ENCODE measurements at places on chromosomes 7 and 10.

- DNase-seq: no peak
These were observed 6.5 kb upstream of the NANOS1 start for GRCh38 chr10:119022846-119023552.

DNA sequence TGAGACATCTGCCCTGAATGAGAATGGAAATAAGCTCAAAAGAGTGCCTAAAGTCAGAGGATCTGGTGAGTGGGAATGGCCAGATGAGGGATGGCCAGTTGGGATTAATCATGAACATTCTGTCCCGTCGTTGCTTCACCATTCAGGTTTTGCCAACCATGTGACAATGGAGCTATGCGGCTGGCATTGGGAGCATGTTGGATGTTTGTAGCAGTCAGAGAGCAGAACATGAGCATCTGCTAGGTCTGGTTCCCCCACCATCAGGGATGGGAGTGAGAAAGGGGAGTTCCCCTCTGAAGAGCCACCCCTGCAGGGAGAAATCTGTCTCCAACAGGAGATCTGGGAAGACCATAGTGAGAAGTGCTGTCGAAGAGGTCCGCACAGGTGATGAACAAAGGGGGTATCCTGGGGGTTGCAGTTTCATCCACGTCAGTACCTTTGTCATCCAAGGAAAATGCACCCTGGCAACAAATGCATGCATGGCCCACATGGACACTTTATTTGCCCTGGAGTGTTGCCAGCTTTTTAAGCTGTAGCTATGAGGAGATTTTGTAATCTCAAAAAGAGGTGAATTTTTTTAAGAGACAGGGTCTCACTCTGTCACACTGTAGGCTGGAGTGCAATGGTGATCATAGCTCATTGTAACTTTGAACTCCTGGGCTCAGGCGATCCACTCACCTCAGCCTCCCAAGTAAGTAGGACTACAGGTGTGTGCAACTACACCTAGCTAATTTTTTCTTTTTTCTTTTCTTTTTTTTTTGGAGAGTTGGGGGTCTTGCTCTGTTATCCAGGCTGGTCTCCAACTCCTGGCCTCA, 190.2 kb downstream of the CAMK1D start:
- no peak for DNase-seq

DNA sequence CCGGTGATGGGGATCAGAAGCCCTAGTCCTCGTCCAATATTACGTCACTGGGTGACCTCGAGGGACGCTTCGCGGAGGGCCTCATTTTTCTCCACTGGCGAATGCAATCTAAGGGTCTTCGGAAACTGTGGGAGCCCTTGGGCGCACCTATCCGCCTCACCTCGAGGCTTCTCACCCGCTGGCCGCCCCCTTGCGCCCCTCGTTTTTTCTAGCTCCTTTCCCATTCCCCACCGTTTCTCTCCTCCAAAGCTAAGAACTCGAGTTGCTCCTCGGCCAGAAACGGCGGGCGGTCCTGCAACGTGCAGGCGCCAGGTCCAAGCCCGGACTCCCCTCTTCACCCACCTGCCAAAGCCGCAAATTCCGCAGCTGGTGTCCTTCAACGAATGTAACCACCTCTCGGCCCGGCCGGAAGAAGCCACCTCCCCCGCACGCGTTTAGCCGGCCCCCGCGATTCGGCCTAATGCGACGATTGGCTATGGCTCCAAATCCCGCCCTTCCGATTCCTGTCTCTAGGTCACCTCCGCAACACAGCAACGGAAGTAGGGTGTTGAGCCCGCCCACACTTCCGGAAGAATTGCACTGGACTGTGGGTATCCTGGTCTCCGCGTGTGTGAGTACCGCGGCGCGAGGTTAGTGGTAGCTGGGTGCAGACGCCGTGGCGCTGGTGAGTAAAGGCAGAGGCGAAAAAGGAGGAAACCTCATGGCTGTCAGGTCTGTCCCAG, at the start of the genes ATP5MK and PDCD11:
Gene ATP5MK, minus strand, starts transcription at position 409 of the 722 bp plus-strand sequence. CDS start 4,018 bp downstream, outside the sequence.
Gene PDCD11, plus strand, starts transcription at position 560 of the 722 bp plus-strand sequence. CDS start 1,801 bp downstream, outside the sequence.
- DNase-seq: peak; percentile 97

DNA sequence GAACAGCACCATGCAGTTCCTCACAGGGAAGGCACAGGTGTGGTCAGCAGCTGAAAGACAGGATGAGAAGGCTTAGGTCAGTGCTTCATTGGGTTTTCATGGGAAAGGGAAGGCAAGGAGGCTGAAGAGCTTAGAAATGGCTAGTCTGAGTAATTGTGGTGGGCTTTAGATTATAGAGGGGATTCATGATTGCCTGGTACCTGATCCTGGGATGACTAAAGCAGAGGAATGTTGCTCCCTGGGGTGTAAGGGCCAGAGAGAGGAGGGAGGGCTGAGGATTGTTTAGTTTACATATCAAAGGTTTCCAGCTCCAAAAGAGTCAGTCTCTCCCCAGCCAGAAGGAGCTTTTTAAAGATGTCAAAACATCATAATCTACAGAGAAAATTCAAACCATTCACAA, 396.3 kb upstream of the POM121L12 start:
- no peak for DNase-seq

DNA sequence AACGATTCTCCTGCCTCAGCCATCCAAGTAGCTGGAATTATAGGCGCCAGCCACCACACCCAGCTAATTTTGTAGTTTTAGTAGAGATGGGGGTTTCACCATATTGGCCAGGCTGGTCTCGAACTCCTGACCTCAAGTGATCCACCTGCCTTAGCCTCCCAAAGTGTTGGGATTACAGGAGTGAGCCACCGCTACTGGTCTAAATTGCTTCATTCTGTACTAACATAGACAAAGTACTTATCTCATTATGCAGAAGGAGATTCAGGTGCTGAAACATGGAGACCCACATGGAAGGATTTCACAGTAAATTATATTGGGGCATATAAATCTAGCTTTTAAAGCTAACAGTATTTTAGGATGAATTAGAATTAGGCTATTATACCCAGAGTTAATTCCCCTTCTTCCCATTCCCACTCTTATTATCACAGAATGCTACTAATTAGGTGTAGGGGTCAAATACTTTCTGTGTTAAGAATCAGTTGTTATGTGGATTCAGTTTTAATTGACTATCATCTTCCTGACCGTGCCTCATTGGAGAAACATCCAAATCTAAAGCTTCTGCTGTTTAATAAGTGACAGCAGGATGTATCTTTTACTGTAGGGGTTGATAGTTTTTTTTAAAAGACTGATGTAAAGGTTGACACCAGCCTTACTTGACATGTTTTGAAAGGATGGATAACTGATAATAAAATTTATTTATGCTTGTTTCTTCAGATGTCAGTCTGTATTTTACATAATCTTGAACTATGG, 27.2 kb downstream of the ADK start:
- no peak for DNase-seq

DNA sequence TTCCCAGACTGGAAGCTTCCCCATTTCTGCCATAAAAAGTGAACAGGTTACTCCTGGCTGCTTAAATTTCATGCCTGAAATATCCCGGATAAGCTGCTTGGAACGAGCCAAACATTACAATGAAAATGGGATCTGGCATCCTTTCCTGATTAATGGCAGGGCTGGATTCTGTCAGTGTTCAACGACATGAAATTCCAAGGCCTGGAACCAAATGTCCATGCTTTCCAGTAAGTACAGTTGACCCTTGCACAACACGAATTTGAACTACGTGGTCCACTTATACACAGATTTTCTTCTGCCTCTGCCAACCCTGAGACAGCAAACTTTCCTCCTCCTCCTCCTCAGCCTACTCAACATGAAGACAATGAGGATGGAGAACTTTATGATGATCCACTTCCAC, 65.4 kb downstream of the SGMS1 start:
- no peak for DNase-seq

DNA sequence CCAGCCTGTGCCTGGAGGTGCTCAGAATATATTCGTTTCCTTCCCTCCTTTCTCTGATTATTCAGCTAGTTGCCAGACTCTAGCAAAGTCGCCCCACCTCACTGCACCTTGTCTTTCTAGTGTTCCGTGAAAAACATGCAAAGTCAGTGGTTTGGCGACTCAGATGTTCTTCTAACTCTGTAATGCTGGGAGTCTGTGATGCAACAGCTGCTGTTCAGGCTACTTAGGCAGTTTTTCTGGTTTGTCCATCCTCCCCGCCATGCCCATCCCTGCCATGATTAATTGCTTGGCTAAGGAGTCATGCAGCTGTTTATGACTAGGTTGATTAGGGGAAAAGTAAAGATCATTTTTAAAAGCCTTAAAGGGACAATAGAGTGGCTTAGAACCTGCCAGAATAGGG, 99.4 kb downstream of the MTPN start:
- DNase-seq: no peak

DNA sequence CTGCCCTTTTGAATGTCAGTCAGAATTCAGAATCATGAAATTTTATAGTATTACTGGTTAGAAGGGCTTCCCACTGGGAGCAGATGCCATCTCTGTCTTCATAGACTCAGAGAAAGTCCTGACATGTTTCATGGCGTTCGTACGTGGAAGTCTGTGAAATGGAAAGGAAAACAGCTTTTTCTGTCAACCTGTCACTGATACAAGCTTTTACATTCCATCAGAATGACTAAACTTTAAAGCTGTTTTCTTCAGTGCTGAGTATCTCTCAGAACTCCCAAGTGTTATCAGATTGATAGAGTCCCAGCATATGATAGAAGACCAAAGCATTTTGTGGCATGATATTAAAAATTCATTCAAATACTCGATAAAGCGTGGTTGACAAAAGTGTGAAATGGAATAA, 726.7 kb upstream of the GALNT17 start:
- DNase-seq: no peak

DNA sequence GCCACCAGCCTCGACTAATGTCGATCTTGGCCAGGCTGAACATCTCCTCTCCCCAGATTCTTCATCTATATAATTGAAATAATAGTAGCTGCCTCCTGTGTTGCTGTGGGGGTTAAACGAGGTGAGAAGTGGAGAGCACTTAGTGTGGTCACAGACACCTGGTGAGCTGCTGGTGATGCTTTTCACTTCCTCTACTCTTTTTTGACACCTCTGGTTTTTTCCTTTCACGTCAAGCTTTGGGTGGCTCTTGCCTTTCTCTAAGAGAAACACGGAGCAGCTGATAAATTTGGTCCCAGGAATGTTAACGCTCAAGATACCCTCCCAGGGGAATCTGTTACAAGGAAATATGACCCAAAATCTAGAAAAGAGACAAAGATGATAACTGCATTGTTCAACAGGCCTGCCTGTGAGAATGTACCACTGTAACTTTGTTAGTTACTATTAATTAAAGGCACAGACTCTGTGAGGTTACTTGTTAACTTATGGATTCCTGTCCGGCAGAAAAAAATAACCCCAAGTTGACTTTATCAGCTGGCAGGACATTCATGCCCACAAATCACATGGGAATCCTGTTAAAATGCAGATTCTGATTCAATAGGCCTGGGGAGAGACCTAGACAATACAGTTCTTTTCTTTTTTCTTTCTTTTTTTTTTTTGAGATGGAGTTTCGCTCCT, 9.5 kb upstream of the NPFFR1 start:
- DNase-seq: no peak

GRCh38 chr10:87716348-87716670, 56.6 kb downstream of the PAPSS2 start:
- no peak for DNase-seq

DNA sequence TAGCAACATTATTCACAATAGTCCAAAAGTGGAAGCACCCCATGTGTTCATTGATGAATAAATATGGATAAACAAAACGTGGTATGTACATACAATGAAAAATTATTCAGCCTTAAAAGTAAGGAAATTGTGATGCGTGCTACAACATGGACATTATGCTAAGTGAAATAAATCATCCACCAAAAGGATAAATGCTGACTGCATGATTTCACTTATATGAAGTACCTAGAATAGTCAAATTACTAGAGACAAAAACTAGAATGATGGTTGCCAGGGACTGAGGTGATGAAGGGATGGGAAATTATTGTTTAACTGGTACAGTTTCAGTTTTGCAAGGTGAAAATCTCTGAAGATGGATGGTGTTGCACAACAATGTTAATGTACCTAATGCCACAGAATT, 56.6 kb downstream of the THSD7A start:
- no peak for DNase-seq

DNA sequence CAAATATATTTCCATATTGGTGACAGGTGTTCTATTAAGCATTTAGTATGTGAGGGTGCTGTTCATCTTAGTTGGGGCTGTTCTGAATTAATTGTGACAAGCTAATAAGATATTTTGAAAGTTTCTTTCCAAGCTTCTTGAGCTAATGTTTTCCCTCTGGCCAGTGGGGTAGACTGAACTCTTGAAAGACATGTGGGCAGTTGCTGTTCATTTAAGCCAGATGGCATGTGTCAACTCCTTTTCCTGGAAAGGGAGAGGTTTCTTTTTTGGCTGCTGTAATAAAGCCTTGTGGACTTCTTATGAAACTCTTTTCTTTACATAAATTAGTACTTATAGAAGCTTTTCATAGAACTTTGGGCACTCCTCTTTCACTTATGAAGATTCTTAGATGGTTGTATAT, 21.7 kb downstream of the RAB18 start:
- DNase-seq: no peak

DNA sequence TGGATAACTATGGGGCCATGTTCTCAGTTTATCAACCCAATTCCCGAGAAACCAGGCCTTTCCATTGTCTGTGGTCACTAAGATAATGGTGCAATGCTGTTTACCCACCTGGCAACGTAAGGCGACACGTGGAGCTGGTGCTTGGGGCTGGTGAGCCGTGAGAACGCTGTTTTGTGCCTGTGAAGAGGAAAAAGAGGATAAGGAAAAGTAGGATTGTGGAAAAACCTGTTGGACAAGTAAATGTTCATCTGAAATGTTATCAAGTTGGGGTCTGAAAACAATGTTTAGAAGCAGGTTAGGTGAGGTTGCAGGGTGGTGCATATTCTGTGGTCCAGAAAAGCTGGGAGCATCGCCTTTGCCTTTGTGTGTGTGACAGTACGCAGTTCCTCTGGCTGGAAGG, 88.5 kb downstream of the PPP1R17 start:
- no peak for DNase-seq

DNA sequence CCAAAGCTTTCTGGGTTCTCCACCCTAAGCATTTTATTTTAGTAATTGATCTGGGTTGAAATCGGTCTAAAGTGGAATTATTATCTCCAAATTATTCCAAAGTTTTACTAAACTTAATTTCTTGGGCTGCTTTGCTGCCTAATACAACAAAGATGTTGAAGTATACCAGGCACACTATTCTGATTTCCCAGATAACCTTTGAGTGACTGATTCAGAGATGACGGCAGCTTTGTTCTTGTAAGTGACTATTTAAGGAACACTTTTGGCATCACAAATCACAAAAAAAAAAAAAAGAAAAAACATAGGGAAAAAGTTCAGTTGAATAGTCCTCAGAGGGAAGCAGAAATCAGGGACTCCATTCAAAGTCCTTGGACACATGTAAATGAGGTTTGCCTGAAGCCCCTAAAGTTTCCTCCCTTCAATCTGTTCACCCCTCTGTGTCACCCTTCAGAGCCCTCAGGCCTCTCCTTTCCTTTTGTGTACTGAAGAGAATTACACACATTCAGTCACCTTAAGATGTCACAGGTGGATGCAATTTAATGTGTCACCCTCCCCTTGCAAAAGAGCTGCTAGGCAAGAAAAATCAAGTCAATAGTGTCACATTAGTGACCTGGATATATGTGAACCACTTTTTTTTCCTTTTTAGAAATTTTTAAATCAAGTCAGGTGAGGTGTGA, 81.5 kb downstream of the RTKN2 start:
- DNase-seq: no peak

GRCh38 chr10:59830601-59831259, 75.6 kb downstream of the CCDC6 start:
- DNase-seq: peak; percentile 8

GRCh38 chr7:30708412-30708811, 26.2 kb upstream of the CRHR2 start:
- DNase-seq: no peak

- DNase-seq: peak; percentile 45
These were observed 96.1 kb downstream of the SH3PXD2A start for GRCh38 chr10:103759100-103759781.

Data from activated naive CD4-positive, alpha-beta T cell treated with Interleukin-2 at 50 U/mL for 16 hours (primary cell).